H4 (cell line): ENCODE measurements at places on chromosomes 11 and 22.
A peak's percentile ranks its signal among the peaks of the same experiment; 100 is the strongest.

DNA sequence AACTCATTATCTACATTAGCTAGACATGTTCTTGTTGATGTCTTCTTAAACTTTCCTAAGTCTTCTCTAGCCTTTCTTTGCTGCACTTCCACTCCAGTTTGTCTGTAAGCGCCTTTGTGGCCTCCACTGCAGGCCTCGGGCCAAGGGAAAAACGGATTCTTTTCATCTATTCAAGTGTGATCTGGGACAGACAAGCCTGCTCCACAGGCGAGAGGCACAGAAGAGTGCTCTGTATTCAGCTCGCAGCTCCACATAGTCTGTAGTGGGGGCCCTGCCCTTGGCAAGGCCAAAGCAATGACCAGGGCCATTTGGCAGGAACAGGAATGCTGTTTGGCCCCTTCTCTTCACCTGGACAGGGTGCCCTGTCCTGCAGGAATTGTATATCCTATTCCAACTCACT lies 84.1 kb upstream of the BARX2 start:
- no peak for DNase-seq

DNA sequence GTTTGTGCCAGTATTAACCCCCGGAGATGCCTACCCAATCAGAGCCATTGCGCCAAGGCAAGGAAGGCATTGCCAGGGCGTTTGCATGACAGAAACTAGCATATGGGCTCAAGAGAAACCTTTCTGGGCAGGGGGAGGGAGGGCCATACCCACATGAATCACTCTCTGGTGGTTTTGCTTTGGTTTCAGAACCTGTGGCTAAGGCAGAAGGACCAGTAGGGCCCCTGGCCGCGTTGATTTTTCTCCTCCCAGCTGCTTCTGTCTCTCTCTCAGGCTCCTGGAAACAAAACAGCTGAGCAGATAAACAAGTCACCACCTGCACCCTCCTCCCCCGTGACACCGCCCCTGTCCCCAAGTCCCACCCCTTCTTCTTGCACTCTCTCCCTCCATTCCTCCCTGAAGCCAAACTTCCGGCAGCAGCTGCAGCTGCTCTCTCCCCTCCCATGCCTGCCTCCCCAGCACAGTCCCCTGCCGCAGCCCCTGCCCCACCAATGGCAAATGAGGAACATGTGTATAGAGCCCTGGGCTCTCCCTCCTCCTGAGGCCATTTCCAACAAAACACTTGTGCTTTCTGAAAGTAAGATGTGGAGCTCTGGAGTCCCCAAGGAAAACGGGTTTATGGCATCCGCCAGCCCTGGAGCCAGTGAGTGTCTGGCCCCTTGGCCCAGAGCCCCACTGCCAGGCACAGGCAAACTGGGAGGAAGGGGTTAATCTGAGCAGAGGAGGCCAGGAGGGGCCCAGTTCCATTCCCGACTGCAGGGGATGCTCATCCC lies 39.0 kb upstream of the ADA2 start:
- peak; percentile 72 for DNase-seq

DNA sequence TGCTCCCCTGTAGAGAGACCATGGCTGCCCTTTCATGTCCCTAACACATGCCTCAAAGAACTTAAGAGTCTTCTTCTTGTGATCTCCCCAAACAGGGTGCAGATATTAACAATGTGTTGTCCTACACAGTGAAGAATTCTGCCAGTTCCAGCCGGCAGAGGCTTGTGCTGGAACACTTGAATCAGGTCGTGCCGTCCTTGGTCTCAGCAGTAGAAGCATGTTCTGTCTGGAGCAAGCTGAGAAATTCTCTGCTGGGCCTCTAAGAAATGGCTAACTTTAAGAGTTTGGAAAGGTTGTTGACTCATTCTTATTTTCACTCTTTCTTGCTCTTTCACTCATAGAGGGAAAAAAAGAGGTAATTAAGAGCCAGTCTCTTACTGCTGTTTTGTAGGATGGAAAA lies 71.1 kb upstream of the SLC25A18 start:
- DNase-seq = no peak

- DNase-seq = no peak
Measured at GRCh38 chr11:65214212-65214845, 32.6 kb downstream of the CAPN1 start.

GRCh38 chr11:122100037-122100755 lies 15.8 kb downstream of the BLID start:
- DNase-seq = no peak

DNA sequence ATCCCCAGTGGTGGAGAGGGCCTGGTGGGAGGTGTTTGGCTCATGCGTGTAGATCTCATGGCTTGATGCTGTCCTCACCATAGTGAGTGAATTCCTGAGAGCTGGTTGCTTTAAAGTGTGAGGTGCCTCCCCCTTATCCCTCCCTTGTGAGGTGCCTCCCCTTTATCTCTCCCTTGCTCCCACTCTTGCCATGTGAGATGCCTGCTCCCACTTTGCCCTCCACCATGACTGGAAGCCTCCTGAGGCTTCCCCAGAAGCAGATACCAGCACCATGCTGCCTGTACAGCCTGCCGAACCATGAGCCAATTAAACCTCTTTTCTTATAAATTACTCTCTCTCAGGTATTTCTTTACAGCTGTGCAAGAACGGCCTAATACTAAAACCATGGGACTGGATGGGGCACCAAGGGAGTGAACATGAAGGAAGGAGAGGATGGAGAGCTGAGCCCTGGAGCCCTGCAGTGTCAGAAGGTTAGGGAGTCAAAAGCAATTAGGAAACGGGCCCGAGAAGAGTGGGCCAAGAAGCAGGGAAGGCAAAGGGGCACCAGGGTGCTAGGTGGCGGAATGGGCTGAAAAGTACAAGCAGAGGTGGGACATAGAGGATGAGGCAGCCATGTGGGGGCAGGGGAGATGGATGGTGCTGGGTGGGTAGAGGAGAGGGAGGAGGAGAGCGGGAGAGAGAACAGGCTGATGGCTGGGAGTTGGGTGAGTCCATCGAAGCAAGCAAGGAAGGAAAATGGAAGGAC lies 9.4 kb downstream of the IFITM10 start:
- DNase-seq = no peak

- DNase-seq = no peak
Measured at GRCh38 chr22:39917776-39918495, 17.1 kb downstream of the GRAP2 start.

DNA sequence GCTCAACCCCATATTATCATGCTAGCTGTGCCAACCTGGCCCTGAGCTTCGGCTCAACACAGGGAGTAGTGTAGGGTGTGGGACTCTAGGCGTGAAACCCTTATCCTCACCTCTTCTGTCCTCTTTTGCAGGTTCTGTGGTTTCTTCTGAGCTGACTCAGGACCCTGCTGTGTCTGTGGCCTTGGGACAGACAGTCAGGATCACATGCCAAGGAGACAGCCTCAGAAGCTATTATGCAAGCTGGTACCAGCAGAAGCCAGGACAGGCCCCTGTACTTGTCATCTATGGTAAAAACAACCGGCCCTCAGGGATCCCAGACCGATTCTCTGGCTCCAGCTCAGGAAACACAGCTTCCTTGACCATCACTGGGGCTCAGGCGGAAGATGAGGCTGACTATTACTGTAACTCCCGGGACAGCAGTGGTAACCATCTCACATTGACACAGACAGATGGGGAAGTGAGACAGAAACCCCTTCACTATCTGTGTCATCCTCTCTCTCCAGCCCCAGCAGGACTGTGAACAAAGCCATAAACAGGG lies 76.4 kb downstream of the GGTLC2 start:
- no peak for DNase-seq

DNA sequence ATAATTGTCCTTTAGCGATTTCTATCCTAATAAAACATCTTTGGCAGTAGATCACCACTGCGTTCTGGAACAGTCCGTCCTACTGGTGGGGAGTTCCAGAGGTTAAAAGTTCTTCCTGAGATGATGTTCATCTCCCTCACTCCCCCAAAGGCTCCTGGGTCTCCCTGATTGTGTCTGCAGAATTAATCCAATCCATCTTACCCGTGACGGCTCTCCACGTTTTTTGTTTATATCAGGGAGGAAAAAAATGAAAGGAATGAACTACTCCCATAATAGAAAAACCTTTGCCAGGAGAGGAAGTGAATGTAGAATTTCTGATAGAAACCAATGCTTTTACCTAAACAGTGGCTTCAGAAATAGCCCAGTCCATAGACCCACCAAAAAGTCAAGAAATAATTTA lies 81.6 kb downstream of the LARGE1 start:
- no peak for DNase-seq

GRCh38 chr11:72224564-72225410 lies at the start of gene INPPL1:
TSS of gene INPPL1 (plus strand) at chr11:72224767. CDS start at chr11:72224985, 218 bp downstream.
- no peak for DNase-seq

GRCh38 chr11:44944853-44945235 lies 5.8 kb downstream of the TP53I11 start:
- no peak for DNase-seq

- DNase-seq = no peak
Measured at GRCh38 chr22:31625661-31626426, 36.2 kb downstream of the PISD start.

DNA sequence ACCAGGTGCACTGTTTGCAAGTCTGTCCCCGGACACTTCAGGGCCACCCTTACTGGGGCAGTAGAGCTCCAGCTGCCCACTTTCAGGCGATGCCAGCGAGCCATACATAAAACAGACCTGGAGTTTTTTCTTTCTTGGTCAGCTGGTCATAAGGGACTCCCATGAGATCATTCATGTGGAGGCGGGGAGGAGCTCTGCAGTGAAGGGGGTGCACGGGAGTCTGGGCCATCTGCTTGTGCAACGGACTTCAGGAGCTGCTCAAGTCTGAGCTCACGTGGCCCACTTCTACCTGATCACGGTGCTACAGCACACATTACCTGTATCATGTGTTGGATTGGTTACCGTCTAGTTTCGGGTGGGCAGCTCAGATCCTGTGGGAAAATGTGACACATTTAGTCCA lies 9.2 kb upstream of the MRGPRF start:
- no peak for DNase-seq

GRCh38 chr22:32967386-32968101 lies 90.6 kb downstream of the SYN3 start:
- DNase-seq = no peak

DNA sequence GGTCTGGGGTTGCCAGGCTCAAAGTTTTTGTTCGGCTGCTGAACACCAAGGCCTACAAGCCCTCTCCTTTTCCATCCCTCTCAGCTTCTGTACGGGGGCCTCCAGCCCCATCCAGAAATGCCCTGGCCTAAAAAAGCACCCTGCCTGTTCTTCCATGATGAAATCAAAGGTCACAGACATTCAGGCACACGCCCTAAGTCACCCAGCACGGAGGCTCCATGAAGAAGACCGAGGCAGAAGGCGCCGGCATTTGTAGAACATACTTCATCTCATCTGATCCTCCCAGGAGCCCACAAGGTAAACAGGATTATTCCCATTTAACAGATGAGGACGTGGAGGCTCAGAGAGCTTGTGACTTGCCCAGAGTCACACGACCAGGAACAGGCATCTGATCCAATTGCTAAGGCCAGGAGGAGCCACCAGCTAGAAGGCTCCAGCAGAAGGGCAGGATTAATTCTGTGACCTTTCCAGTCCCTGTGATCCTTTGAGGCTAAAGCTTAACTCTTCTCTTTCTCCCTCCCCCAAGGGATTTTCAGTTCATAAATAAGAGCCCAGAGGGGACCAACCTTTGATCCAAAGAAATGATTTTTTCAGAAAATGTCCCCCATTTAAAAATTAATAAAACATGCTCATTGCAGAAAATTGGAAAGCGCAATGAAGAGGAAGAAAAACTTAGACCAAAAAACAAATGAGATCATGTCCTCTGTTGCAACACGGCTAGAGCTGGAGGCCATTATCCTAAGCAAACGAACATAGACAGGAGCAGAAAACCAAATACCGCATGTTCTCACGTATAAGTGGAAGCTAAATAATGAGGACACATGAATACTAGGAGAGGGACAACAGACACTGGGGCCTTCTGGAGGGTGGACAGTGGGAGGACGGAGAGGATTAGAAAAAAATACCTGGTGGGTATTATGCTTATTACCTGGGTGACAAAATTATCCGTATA lies 38.7 kb downstream of the CYTH4 start:
- no peak for DNase-seq

DNA sequence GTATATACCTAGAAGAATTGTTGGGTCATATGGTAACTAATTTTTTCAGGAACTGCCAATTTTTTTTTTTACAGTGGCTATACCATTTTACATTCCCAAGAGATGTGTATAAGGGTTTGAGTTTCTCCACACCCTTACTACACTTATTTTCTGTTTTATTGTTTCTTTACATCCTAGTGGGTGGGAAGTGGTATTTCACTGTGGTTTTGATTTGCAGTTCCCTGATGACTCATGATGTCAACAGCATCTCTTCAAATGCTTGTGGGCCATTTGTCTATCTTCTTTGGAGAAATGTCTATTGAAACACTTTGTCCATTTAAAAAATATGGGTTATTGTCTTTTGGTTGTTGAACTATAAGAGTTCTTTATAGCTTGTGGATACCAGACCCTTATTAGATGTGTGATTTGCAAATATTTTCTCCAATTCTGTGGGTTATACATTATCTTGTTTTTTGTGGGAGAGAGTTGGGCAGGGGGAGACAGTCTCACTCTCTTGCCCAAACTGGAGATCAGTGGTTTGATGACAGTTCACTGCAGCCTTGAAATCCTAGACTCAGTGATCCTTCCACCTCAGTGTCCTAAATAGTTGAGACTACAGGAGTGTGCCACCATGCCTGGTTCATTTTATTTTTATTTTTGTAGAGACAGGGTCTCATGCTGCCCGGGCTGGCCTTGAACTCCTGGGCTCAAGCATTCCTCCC lies 30.3 kb upstream of the PISD start:
- no peak for DNase-seq

DNA sequence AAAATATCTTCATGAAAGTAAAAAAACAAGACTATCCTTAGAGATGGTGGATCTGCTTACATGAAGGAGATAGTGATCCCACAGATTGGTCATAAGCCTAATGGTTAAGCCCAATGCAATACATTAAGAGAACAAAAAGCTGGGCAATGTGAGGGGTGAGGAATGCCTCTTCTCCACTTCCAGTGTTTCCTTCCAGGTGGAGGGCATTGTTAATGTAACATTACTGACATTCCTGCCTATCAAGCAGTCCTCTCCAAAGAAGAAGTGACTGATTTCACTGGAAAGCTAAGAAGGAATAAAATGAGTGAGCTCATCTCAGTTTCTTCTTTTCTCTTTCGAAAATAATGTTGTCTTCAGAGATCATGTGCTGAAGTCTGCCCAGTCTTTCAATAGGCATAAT lies 207.8 kb downstream of the RAB38 start:
- no peak for DNase-seq

- DNase-seq = no peak
Measured at GRCh38 chr22:46730568-46731245, 7.3 kb downstream of the CERK start.
